Lung (tissue), 17 donors: ENCODE measurements at places on chromosomes 2 and 18. TPM values are rescaled to one million over a fixed set of nuclear protein-coding genes. Genes with fewer than 3 reads are reported as not detected.

Gene ELOA2
- not detected for total RNA-seq

Gene TUBA3E
- not detected for total RNA-seq

Gene HK2
- 13.6 TPM for total RNA-seq

Gene EN1
- total RNA-seq, result not detected

Gene IL37
- not detected for total RNA-seq

Gene CRYGD
- total RNA-seq, result not detected

Gene LYPD1
- total RNA-seq, result 0.28 TPM

Gene DNAJB2
- 79.6 TPM for total RNA-seq

Gene TUBA4B
- 20.3 TPM for total RNA-seq
